Panc1 (cell line): ENCODE measurements at places on chromosomes 7 and 10.

GRCh38 chr10:118569241-118569881, 26.1 kb downstream of the PRLHR start:
- DNase-seq: no peak

DNA sequence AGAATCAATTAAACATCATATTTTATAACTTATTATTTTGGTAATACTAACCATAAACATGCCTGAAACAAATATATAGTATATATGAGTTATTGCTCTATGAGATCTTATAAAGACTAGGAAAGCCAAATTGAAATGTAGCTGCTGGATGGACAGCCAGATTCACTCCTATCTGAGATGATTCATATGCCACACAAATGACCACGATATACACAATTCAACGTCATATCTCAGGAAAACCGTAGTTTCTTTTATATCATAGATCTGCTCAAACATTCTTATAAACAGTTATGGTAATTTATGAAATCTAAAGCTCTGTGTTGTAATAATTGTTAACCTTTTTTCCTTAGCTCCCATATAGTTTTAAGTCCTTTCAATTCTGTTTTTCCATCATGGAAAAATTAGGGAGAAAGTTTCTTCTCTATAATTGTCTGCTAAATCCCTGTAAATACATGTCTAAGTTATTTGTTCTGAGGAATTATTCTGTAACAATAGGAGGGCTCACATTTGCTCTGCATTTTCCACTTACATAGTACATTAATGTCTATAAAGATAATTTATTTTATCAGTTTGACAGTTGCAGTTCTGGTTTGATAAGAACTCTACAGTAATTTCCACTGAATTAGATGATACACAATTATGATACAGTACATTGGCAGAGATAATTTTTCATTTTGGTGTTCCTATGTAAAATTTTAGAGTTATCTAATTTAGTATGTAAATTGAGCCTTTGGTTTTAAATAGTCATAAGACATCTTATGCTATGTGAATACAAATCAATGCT, 42.7 kb downstream of the GNAT3 start:
- no peak for DNase-seq

- DNase-seq: no peak
These were observed 24.8 kb upstream of the CYCS start for GRCh38 chr7:25149836-25150235.

DNA sequence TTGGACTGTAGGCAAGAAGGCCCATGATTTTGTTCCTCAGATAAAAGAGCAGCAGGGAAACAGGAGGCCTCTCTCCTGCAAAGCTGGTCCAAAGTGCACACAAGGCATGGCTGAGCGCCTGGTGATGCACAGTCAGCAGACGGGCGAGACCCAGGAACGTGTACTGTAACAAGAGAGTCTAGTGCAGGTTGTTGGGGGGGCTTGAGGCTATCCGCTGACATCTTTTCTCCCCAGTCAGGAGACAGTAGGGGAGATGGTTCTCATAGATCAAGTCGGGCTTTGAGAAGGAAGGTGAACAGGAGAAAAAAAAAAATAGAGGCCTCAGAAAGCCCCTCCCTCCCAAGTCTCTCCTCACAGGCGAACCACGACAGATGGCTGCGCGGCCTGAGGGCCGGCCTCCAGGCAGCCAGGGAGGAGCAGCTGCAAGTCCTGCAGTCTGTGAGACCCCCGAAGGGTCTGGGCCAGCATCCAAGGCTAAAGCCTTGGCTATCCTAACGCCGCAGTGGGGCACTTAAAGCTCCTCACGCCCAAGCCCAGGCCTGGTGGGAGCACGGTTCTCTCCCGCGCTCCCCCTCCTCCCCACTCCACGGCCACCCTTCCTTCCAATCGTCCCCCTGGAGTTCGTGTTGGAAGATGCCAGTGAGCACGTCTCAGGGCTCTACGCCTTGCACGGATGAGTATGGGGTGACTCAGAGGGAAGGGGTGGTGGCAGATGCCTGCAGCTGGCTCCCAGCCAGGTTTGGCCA, 68.3 kb downstream of the PRKAG2 start:
- DNase-seq: peak; percentile 59

- DNase-seq: no peak
These were observed 32.4 kb downstream of the TACC2 start for GRCh38 chr10:122021379-122021778.

DNA sequence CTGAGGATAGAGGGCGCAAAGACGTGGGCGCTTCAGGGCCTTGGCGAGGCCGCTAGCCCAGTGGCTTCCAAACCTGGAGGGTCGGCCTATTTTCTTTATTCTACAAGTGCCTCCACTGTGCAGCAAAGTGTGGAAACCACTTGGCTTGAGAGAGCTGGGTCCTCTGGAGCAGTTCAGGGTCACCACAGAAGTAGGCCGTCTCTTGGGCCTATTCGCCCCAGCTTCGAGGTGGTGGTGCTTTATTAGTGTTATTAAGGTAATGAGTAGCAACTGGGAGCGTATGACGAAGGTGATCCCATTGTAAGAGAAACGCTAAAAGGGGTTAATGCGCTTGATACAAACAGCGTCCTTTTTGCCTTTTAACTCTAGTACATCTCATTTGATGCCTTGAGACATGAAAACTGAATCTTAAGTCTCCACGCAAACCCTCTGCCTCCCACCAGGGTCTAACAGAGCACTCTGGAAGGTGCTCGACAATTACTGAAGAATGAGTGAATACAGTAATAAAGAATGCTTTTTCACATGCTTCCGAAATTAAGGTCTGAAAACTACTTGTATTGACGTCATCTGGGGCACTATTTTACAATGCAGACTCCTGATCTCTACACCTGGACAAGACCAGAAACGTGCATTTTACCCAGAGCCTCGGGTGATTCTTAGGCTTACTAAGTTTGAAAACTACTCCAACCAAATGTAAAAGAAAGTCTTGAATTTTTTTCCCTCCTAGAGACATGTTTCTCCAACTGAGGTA, 647 bp upstream of the GSAP start:
- DNase-seq: no peak

GRCh38 chr10:6114805-6115341, 26.0 kb downstream of the RBM17 start:
- peak; percentile 38 for DNase-seq

DNA sequence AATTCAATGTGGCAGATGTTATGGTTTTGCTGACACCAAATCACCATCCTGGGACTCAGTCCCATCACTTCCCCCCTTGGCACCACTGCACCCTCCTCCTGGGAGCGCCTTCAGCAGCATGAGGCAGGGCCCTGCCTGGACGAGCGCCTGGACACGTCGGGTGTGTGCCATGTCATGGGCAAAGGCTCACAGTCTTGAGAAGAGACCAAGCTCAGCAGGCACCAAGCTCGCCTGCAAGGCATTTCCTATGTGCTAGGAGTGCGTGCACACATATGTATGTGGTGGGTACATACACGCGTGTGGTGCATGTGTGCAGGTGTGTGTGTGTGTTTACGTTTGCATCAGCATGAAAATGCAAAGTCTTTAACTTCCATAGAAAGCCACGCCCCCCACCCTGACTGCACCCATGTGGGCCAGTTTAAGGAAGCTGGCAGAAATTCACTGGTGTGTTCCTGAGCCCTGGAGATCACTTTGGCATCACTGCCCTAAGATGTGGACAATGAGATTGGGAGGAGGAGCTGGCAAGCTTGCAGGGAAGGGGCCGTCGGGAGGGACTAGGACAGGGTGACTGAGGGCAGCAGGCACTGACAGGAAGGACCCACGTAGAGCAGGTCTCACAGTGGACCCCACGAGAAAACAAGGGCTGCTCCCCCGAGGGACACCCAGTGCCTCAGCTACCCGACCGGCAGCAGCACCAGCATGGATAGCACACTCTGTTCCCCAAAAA, 169.9 kb upstream of the PPP2R2D start:
- DNase-seq: no peak

GRCh38 chr7:110157631-110158362, 933.1 kb upstream of the LRRN3 start:
- DNase-seq: no peak
